ENCODE measurements at places on chromosomes 3 and 15.

- no peak for DNase-seq
Observed at GRCh38 chr15:33913459-33913858, 54.8 kb upstream of the CHRM5 start.

DNA sequence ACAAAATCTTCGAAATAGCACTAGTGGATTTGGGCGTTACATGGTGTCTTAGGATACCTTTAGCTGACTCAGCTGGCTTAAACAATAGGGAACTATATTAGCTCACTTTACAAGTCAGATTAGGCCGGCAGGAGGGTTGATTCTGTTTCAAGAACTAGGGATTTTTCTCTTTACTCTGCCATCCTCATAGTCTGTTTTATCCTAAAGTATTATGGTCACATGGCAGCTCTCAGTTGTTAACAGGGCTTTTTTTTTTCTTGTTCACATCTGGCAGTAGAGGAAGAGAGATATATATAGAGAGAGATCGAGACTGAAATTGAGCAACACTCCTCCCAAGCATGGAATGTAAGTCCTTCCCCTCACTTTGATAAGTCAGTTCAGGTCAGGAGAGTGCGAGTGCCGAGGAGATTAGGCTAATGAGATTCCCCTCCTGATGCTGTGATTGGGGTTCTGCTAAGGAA, 32.9 kb downstream of the CHP1 start:
- DNase-seq = no peak

- DNase-seq = no peak
Observed at GRCh38 chr15:83018436-83018835, 7.0 kb upstream of the C15orf40 start.

GRCh38 chr3:23079976-23080375, 123.2 kb upstream of the UBE2E2 start:
- no peak for DNase-seq

- DNase-seq = no peak
Observed at GRCh38 chr3:15246186-15246585, 40.1 kb downstream of the CAPN7 start.

DNA sequence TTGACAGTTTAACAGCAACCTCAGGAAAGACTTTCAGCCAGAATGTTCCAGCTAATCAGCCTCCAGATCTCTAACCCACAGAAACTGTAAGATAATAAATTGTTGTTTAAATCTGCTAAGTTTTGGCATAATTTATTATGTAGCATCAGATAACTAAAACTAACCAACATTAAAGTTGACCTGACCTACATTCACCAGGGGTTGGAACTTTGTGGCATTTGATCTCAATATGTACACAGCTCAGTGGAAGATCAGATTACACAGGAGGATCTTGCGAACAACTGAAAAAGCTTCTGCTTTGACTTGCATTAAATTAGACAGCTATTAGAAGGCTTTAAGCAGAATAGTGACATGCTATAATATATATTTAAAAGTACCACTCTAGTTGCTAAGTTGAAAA, 91.4 kb upstream of the POU1F1 start:
- no peak for DNase-seq

DNA sequence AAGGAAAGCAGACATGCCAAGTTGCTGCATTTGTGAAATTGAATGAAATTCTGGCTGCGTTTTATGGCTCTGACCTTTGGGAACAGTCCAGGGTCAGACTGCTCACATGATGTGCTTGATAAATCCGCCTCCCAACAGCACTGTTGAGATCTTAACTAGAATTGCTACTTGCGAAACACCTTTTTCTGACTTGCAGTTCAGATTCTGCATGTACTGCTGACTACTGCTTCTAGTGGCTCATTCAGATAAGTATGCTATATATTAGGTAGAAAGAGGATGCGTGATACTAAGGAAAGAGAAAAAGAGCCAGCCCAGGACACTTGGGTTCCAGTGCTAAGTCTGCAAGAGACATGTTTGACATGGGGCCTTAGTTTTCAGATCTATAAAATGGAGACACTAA, 129.4 kb downstream of the LPP start:
- no peak for DNase-seq

Measured in activated effector memory CD4-positive, alpha-beta T cell treated with anti-CD3 and anti-CD28 coated beads, Interleukin-2, amount 50 U/mL, for 16 hours (primary cell).